ENCODE measurements at places on chromosomes 12 and 14.

DNA sequence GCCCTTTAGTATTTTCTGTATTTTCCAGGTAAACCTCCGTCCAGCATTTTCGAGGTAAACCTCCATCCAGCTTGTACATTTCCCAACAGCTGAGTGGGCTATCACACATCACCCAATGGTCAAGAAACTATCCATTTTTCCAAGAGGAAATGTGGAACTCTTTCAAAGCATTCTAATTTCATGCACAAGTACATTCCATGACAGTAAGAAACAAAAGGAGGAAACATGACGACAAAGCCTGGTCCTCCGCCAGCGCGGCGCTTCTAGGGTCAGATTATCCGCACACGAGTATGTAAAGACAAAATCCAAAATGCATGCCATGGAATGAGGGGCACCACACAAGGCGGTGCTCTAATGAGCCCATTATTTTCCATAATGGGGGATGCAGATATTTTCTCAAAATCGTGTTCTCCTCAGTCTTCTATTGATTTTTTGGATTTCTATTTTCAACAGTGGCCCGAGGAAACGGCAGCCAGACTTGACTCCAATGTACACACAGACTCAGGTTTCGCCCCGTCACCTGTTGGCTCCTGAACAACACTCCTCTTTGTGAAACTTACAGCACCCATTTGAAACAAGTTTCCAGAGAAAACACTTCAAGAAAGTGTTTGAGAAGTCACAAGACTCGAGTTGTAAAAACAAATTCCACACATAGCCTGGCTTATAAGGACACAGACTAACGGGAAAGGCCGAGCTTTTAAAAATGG is 107.4 kb downstream of the PRICKLE1 start:
- no peak for DNase-seq

- DNase-seq: no peak
Observed at GRCh38 chr12:124865728-124866127, 2.1 kb upstream of the SCARB1 start.

DNA sequence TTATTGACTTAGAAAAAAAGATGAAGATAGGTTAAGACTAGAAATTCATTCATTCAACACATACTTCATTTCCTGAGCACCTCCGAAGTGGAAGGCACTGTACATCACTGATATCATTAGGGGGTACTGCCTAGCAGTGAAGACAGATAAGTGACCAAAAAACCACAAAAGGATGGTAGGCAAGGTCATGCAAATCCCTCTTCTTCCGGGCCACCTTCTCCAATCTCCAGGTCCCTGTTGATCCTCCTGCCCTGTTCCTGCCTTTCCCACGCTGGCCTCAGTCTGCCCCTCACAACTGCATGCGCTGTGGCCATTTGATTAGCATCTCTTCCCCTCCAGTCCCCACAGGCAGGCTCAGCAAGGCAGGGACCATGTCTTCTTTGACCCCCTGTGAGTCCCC is 60.8 kb downstream of the SETD3 start:
- no peak for DNase-seq

GRCh38 chr14:93619176-93619793 is 169.0 kb downstream of the PRIMA1 start:
- DNase-seq: peak; percentile 58

- no peak for DNase-seq
Observed at GRCh38 chr12:86950444-86950843, 694.3 kb upstream of the MGAT4C start.

- no peak for DNase-seq
Observed at GRCh38 chr12:34605510-34605887, 583.2 kb downstream of the ALG10 start.

DNA sequence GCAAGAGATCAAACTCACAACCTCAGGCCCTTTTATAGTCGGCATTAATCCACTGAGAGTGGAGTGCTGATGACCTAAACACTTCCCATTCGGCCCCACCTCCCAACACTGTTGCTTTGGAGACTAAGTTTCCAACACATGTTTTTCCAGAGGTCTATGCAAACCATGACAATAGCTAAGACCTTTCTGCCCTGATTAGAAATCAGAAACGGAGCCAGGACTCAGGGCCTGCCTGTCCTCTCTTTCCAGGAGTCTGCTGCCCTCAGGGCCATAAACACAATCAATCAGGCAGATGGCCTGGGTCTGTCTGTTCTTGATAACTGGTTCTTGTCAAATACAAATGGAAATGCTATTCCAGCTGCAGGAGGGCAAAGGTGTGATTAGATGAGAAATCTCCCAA is 97.2 kb upstream of the PSMC1 start:
- no peak for DNase-seq

GRCh38 chr14:50677527-50678063 is 9.5 kb upstream of the SAV1 start:
- DNase-seq: peak; percentile 17

DNA sequence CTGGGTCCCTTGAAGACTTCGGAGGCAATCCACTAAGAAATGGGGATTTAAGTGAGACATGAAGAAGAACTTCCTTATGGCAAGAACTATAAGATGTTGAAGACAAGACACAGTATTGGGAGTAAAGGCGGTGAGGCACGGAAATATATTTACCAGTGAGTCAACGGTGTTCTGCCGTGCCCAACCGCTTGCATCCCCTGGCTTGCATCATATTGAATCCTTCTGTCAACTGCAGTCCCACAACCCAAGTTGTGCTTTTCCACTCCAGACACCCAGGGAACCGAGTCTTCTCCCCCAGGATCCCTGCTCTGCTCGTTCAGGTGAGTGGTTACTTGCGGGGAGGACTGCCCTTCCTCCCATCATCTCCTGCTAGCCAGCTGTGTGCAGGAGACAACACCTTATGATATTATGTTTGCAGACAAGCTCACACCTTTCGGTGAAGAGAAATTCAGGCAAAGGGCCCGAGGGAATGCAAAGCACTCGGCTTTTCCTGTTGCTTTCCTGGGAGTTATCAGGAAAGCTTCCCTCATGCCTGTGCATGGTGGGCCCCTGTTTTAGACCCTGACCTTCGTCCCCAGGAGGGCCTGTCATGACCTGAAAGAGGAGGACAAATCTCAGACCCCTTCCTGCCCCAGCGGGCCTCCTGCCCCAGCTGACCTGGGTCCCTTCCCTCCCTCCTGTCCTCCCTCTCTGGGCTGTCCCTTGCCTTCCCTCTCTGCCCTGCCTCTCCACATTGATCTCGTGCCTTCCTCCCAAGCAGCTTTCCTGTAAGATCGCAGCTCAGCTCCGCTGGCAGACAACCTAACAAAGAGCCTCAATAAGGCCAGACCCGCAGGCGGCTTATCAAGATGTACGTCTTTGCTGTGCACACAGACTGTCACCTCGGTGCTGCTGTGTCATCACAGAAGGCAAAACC is 4.3 kb upstream of the LRTM2 start:
- DNase-seq: no peak

DNA sequence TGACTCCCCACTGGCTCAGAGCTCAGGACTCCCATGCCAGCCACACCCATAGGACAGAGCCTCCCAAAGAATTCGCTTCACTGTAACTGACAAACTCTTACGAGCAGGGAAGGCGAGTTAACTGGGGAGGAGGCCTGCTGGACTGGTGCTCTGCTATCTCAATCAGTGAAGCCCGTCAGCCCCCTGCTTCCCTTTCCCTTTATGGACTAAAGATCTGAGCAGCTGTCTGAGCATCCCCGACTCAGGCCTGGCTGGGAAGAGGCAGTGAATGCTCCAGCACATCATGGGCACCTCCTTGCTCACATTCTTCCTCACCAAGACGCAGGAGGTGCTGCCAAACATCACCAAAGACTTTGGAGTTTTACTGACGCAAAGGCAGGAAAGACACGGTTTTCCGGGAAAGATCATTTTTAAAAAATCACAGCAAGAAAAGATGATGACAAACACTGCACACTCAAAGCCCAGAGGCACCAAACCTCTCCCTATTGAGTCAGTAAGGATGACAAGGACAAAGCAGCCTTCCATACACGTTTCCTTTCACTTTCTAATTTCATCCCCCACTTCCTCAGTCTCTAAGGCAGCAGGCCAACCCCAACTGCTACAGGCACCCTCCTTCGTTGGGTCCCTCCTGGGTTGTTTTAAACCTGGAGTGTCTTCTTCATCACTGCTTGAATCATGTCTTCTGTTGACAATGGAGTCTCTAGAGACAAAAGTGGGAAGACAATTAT is 45.0 kb upstream of the P2RX7 start:
- no peak for DNase-seq

DNA sequence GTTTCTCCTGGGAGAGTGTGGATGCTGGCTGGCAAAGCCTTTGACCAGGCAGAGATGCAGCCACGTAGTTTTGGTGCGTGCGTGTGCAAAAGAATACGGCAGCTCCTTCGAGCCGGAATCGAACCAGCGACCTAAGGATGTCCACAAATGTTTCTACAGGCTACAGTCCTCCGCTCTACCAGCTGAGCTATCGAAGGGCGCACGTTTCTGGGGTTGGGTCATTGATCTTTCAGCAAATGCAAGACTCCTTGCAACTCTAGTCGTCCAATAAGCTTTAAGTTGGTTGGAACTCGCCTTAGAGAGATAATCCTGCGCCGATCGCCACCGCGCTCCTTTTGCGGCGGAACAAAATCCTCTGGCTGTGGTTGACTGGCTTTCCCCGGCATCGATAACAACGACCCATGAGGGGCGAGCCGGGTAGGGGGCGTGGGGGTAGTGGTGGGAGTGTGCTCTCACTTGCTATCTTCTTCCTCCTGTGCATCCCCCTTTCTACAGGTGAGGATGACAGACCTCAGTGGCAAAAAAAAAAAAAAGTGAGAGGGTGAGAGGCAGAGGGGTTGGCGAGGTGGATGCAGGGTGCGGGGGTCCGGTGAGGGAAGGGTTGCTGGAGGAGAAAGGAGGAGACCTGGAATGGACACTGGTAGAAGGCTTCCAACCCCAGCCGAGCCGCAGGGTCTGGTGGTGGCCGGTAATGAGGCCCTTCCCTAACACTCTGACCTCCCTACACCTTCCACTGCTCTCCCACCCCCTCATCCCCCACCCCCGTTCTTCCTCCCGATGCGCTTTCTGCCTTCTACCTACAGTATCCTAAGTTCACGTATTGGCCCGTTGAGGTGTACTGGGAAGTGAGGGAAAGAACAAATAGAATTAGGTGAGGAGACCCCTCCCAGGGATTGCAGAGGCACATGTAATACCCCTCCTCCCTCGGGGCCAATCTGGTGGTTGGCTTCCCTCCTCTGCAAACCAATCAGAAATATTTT is 11.8 kb upstream of the OR6S1 start:
- no peak for DNase-seq

DNA sequence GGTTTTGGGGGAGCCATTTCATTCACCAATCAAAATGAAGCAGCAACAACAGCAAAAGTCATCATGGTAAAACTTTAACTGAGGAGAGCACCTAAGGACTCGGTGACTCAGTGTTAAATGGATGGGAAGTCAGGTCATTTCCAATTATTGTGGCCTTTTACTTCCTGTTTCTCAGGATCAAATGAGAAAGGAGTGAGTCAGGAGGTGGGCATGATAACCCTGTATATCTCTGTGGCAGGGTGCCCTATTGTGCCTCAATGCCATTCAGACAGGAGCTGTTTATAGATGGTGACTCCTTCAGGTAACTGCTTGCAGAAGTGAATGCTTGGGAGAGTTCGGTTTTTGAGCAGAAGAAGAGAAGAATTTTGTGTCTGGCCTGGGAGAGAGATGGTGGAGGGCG is 135.5 kb upstream of the CPM start:
- DNase-seq: no peak

DNA sequence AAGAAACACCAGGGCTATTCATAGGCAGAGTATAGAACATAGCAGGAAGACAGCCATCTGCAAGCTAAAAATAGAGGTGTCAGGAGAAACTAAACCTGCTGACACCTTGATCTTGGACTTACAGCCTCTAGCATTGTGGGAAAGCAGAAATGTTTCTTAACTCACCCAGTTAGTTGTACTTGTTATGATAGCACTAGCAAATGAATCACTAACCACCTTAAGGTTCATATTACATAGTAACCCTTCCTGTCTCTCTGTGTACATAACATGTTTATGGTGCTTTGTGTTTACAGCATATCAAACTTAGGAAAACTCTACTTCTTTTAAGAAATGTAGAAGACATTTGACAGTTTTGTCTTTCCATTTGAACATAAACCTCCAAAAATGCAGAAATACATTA is 1031.3 kb downstream of the FSCB start:
- DNase-seq: no peak

GRCh38 chr12:462936-463705 is 3.4 kb downstream of the B4GALNT3 start:
- DNase-seq: no peak

DNA sequence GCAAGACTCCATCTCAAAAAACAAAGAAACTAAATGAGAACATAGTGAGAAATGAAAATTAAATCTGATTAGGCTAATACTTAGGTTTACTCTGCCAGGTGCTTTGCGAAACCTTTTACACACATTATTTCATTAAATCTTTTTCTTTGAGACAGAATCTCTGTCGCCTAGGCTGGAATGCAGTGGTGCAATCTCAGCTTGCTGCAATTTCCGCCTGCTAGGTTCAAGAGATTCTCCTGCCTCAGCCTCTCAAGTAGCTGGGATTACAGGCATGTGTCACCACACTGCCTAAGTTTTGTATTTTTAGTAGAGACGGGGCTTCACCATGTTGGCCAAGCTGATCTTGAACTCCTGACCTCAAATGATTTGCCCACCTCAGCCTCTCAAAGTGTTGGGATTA is 21.9 kb upstream of the EEA1 start:
- DNase-seq: no peak

DNA sequence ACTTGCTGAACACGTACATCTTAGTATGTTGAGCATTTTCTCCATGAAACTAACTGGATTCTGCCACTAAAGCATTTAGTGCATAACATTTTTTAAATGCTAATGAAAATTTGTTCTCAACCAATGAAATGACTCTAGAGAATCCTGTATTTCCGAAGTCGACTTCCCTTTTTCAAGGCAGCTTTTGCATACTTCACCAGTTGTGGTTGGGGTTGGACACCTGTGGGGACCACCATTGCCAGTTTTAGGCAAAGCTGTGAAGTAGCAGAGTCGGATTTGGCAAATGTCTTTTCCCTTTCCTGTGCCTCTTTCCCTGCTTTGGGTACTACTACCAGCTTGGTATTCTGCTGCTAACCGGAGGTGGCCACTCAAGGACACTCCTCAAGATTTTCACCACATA is 349.2 kb downstream of the BCAT1 start:
- peak; percentile 45 for DNase-seq

DNA sequence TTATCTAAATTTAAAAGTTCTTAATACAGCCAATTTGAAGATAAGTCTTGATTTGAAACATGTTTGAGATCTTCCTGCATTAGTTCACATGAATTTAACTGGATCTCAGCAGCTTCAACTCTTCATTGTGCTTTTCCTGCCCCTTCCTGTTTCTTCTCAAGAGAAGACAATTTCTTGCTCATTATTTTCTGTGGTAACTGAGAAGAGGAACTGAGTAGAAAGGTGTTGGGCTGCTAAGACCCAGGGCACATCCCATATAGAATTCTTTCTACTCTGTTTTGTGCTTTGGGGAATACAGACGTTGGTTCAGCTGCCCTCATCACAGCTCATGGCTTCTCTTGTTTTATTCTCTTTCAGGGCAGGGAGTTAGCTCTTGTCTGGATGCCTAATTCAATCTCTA is 110.2 kb downstream of the SNAPC1 start:
- DNase-seq: peak; percentile 14

- no peak for DNase-seq
Observed at GRCh38 chr12:38367506-38367905, 50.9 kb downstream of the ALG10B start.
